Fibroblast of upper back skin (primary cell): ENCODE measurements at places on chromosomes 7 and 10.

- no peak for DNase-seq
Measured at GRCh38 chr10:123367195-123367594, 213.0 kb downstream of the BUB3 start.

DNA sequence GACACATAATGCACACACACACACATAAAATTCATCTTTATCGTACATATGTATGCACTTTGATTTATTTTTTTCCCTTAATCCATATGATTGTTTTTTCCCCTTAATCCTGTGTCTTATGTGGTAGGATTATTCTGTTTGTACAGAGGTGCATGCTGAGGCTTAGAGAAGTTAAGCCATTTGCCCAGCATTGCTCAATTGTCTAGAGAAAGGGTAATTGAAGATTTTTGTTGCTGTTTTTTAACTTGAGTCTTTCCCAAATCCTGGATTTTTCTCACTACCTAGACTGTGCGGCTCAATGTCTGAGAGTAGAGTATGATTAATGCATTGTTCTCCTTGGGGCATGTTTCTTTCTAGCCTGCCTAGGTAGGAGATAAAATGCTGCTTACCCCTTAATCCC lies 35.0 kb downstream of the WBP1L start:
- no peak for DNase-seq

GRCh38 chr10:123134915-123135414 lies 805 bp upstream of the HMX3 start:
- no peak for DNase-seq

DNA sequence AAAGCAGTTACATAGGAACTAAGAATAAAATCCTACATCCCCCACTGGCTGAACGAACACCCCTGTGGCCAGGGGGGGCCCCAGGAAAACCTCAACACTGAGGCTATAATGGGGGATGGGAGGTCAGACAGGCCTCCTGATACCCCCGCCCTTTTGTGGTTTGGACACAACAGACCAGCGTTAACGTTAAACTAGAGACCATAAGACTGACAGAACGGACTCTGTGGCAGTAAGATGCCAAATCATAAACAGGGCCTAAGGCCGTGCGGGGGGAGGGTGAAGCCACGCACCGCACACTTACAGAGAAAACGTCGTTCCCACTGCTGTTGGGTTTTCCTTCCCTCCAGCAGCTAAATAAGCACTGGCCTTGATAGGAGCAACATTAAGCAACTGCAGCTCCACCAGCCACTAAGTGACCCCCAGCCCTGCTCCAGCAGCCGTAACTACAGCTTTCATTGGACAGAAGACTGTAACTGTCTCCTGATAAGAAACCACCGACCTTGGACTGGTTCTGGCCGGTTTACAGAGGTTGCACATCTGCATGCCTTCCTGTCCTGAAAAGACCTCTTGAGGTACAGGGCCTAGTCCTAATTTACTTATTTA lies 3.4 kb upstream of the PPP2R2D start:
- no peak for DNase-seq

- no peak for DNase-seq
Measured at GRCh38 chr7:158366346-158366745, 221.3 kb downstream of the PTPRN2 start.

DNA sequence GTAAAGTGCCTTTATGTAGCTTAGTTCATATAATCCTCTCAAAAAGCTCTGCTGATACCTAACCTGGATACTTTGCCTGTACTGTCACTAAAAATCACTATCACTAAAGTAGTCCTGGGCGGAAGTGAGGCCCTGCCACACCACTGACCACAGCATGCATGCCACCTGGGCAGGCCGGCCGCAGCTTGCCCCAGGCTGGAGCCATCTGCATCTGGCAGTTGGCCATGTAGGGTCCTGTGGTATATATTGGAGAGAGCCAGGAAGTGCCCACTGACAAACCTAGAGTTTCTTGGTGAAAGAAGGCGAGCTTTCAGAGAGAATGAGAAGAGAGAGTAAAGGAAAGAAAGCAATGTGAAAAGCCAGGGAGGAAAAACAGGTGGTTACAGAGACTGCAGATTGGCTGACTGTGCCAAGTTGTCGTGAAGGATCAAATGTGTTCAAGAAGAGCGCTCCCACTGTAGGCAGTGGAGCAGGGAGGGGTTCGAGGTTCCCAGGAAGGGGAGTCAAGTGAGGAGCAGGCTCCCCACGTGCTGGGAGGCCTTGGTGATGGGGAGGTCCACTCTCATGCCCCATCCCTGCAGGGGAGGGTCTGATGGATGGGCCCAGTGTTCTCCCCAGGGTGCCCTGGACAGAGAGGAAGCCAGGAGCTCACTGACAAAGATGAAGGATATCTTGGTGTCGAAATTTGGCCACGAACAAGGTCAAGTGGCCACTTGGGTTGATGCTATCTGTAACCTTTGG lies 13.6 kb downstream of the LOXL4 start:
- DNase-seq = no peak

DNA sequence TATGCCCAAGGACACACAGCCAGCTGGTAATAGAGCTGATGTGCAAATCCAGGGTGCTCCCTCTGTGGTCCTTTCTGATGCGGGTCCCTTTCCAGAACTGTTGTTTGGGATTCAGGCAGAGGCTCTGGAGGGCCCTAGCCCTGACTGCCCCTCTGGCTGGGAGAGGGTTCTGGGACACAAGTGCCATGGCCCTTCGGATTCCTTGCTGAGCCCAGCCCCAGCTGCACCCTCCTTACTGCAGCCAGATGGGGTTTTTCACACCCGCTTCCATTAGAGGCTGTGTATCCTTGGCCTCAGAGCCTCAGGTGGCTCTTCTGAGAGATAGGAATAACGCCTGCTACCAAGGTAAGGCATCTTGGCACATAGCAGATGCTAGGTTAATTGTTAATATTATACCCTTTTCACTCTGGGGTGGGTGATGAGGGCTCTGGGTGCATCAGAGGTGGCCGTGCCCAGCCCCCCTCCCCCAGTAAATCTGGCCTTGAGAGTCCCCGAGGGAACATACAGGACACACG lies 89.8 kb upstream of the LRRC4 start:
- DNase-seq = no peak

- DNase-seq = no peak
Measured at GRCh38 chr7:124810605-124811004, 45.0 kb upstream of the GPR37 start.

GRCh38 chr10:43209651-43210141 lies 57.2 kb downstream of the RASGEF1A start:
- no peak for DNase-seq

DNA sequence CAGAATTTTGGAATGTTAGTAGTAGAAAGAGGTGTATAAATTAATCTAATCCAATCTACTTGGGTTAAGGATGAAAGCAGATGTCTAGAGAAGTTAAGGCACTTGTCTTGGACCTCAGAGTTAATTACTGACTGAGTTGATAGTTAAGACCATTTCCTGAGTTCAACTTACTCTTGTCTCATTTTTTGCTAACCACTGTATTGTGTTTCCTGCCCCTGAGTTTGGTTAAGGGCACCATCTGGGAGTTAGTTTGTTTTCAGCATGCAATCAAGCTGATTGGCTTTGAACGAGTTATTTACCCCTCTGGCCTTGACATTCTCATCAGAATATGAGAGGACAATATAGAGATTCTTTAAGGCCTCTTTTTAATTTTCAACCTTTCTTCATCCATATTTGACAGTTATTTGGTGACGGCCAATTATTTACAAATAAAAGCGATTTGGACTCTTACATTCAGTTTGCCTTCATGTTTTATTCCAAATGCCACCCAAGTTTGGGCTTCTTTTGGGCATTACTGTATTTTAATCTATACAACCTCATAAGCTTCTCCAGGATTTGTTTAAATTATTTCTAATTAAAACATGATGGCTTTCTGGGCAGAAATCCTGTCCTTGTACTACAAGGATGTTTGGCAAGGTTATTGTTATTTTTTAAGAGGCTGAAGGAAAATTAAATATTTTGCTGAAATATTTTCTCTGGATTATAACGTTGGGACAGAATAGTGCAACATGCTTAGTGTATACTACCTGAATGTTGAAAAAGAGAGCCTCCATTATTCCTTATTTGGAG lies 225.0 kb downstream of the CACNB2 start:
- no peak for DNase-seq

- peak; percentile 92 for DNase-seq
Measured at GRCh38 chr7:91082038-91082437, 182.2 kb upstream of the FZD1 start.

DNA sequence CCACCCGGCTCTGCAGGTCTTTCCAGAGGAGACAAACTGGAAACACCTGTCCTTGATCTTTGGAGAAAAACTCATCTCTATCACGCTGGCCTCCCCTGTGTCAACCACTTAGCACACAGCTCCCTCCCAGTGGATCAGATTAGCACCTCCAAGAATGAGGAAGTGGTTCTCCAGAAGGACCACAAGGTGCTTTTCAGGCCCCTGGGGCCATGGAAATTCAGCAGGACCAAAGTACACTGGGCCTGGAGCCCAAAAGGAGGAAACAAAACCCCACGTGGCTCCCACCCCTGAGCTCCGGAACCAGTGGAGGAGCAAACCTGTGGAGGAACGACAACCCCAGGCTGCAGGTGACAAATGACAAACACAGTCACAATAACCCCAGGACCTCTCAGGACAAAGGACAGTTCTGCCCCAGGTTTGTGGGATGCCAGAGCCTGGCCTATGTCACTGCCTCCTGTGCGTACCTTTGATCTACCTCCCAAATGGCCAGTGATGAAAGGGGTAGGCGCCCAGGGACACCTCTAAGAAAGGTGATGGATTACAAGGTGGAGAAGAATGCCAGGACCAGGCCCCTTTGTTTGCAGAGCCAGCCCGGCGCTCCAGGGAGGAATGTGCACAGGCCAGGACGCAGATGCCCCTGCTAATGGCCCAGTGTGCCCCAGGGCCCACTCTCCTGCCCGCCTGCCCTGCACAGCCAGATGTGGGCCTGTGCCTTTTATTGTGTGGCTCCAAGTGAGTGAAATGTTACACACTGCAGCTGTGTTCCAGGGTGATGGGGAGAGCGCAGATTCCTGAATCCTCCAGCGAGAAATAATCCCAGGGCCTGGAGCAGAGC lies 5.7 kb downstream of the TNS3 start:
- peak; percentile 87 for DNase-seq

DNA sequence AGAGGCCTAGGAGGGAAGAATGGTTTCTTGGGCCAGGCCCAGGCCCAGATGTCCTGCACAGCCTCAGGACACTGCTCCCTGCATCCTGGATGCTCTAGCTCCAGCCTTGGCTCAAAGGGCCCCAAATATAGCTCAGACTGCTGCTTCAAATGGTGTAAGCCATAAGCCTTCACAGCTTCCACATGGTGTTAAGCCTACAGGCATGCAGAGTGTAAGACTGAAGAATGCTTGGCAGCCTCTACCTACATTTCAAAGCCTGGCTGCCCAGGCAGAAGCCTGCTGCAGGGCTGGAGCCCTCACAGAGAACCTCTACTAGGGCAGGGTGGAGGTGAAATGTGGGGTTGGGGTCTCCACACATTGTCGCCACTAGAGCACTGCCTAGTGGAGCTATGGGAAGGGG lies 118.1 kb downstream of the TPK1 start:
- DNase-seq = no peak

- peak; percentile 99 for DNase-seq
Measured at GRCh38 chr10:46530249-46531186, 25.9 kb downstream of the GPRIN2 start.

DNA sequence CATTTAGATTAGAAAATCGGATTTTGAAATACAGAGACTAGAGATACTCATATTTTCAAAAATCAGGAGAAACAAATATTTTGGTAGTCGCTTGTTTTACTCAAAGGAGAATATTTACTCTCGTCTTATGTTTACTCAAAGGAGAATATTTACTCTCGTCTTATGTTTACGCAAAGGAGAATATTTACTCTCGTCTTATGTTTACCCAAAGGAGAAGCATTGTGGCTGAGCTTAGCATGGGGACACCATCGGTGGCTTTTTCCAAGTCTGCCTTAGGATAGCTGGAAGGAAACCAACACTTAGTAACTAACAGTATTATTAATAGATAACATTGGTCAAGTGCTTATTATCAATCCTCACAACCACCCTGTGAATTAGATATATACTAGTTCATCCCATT lies 71.8 kb downstream of the SNX10 start:
- no peak for DNase-seq

DNA sequence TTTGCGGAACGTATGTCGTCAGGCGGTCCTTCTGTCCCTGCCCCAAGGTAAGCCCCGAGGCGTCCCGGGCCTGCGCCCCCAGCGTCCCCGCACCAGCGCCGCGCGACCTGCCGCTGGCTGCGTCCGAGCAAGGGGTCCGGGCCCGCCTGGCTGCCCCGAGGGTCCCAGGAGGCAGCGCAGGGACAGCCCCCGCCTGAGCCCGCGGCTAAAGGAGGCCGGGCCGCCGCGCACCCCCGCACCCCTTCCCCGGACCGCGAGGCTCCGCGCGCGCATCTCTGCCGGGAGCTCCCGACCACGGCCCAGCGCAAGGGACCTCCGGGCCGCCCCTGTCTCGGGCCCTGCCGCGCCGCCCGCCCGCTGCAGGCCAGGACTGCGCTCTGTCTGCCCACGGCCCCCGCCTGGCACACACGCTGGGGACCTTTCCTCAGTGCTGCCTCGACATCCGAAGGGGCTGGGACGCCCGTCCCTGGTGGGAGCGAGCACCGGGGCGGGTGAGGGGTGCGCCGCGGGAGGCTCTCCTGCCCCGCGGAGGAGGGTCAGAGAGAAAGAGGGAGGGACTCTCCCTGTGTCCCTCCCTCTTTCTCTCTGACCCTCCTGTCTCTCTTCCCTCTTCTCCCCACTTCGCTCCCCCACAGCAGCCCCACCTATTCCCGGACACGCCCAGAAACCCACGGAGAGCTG lies 25.0 kb downstream of the SHH start:
- no peak for DNase-seq

- DNase-seq = no peak
Measured at GRCh38 chr7:81839708-81840369, 70.0 kb upstream of the HGF start.

DNA sequence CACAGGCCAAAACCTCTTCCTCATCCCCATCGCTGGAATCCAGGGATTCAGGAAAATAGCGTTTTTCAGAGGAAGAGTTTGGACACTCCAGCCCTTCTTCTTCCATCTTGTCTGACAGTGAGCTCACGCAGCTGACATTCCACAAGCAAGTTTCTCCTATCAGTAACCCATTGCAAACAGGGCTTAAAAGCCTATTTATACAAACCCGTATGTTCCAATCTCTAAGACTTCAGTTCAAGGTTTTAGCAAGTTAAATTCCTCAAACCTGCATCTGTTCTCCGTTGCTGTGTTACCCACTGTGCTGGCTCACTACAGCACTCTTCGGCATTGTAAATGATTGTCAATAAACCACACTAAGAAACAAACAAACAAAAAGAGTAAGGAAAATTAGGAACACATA lies 373 bp downstream of the DHX32 start:
- DNase-seq = no peak

- no peak for DNase-seq
Measured at GRCh38 chr10:33487014-33487776, 152.7 kb upstream of the NRP1 start.

- DNase-seq = no peak
Measured at GRCh38 chr10:69919250-69919649, 117.5 kb downstream of the COL13A1 start.

GRCh38 chr10:14394179-14394578 lies 63.5 kb upstream of the FRMD4A start:
- DNase-seq = no peak

GRCh38 chr10:8402576-8402975 lies 348.1 kb downstream of the GATA3 start:
- no peak for DNase-seq

- DNase-seq = no peak
Measured at GRCh38 chr10:102457591-102458150, 6.3 kb upstream of the C10orf95 start.
